LHCN-M2 (cell line): ENCODE measurements at places on chromosomes 2 and 18. TPM values are rescaled to one million over a fixed set of nuclear protein-coding genes. Genes with fewer than 3 reads are reported as not detected.

The DSC3 gene
- total RNA-seq, result not detected in 2 replicates

GRCh38 chr2:148812306-148812705 is 62.7 kb upstream of the KIF5C start:
- DNase-seq, result peak; percentile 57

DNA sequence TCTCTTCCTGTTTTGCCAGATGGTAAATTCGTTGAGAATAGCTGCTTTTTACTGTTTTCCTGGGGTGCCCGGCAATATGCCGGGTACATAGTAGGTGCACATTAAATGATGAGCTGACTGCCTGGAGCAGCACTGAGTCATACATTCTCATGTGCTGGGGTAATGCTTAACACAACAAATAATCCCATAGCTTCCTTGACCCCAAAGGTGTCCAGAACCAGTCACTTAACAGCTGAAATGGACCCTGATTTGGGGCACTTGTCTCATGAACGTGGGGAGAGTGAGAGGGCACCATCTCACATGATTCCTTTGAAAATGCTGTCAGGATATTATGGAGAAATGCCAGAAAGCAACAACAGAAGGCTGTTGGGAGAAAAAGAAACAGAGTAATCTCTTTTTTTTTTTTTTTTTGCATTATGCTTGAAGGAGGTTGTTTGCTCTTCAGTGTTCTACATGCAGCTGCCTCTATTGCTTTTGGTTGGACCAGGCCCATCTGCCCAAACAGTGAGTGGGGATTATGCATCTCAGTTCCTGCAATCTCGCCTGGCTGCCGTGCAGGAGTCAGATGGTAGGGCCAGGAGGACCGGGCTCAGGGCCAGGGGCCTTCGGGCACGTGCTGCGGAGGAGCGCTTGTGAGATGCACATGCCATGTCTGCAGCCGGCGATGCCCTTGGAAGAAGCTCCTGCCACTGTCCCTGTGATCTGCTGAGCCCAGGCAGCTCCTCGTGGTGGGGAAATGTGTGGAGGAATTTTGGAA is 162.1 kb downstream of the SH3RF3 start:
- peak; percentile 41 for DNase-seq

DNA sequence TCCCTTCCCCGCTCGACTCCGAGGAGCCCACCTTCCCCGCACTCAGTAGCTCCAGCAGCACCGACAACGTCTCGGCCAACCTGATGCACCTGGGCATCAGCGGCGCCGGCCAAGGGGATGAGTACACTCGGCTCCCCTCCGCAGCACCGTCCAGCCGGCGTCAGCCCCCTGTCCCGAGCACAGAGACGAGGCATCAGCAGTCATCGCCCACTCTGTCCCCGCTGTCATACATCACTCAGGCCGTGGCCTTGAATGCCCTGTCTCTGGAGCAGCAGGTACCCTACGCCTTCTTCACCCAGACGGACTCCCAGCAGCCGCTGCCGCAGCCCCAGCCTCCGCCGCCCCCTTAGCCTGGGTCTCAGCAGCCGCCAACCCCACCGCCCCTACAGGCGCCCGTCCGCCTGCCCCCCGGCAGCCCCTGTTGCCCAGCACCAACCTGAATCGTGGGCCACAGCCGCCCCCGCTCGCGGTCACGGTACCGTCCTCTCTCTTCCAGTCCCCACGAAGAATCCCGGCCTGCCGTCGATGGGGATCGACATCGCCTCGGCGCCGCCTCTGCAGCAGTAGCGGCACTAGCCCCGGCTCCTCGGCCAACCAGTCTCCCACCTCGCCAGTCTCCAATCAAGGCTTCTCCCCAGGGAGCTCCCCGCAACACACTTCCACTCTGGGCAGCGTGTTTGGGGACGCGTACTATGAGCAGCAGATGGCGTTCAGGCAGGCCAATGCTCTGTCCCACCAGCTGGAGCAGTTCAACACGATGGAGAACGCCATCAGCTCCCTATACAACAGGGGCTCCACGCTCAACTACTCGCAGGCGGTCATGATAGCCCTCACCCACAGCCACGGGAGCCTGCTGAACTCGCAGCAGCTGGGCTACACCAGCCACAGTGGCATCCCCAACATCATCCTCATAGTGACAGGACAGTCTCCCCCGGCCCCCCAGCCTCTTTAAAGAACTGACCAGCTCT is 1195.9 kb upstream of the CHAC2 start:
- DNase-seq, result no peak

DNA sequence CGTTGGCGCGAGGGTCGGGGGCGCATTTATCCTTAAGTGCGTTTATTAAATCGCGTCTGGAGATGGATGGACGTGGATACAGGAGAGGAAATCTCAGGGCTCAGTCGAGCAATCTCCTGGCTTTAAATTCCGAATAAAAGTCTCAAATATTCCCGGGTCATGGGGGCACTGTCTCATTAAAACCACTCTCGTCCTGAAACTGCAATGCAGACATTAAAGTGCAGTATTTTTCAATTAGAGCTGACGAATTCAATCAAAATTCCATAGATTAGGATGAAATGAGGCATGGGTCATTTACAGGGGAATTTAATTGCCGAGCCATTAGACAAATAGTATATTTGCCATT is 10.7 kb upstream of the GBX2 start:
- no peak for DNase-seq
